ENCODE measurements at places on chromosomes 5 and 9. TPM values are rescaled to one million over a fixed set of nuclear protein-coding genes. Genes with fewer than 3 reads are reported as not detected.

The NR6A1 gene
- total RNA-seq: 4.5 TPM

DNA sequence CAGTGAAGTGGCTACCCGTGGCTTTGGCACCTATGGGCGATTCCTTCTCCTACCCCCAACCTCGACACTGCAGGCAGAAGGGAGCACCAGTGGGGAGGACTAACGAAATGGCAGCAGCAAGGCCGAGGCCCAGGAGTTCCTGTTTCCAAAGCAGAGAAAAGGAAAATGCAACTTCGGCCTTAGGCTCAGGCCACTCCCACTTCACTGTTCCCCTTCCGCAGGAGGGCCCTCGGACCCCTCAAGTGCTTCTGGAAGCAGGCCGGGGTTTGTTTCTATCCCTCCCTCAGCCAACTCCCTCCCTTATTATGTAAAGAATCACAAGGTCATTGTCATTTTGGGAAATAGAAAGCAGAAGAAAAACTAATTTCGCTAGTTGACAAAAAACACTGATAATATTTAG is 36.4 kb upstream of the NKX2-5 start:
- no peaks in the 10 kb centered on the region for H3K4me1 ChIP-seq
- no peak overlapping the region for H3K4me3 ChIP-seq
- no peak overlapping the region for H3K27ac ChIP-seq
- H3K27me3 ChIP-seq: peaks cover 15% of the 10 kb centered on the region
- H3K36me3 ChIP-seq: no peaks in the 10 kb centered on the region

The PCDHA9 gene
- total RNA-seq: 0.32 TPM

GRCh38 chr5:73947906-73948640 is 322.1 kb downstream of the ARHGEF28 start:
- no peaks in the 10 kb centered on the region for H3K27me3 ChIP-seq
- no peak overlapping the region for H3K4me3 ChIP-seq
- no peak for DNase-seq

DNA sequence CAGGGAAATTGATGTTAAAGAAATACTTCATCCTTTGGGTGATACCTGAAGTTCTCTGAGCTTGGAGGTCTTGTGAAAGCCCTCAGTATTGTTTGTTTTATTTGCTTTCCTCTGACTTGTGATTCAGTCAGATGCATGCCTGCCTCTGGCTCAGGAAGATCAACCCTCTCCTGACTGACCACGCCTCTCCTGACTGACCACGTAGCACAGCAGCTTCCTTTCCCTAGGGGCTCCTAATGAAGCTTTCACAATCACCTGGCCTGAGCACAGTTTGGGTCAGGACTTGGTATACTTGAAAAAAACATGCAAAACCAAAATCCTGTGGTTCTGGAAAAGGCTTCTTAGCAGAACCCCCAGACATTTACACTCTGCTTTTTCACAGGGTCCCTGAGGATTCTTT is 3.8 kb downstream of the TGFBI start:
- no peak for DNase-seq
- H3K4me3 ChIP-seq: no peak overlapping the region
- H3K27me3 ChIP-seq: peaks cover 12% of the 10 kb centered on the region
- peaks cover 65% of the 10 kb centered on the region for H3K4me1 ChIP-seq
- no peak overlapping the region for H3K27ac ChIP-seq

DNA sequence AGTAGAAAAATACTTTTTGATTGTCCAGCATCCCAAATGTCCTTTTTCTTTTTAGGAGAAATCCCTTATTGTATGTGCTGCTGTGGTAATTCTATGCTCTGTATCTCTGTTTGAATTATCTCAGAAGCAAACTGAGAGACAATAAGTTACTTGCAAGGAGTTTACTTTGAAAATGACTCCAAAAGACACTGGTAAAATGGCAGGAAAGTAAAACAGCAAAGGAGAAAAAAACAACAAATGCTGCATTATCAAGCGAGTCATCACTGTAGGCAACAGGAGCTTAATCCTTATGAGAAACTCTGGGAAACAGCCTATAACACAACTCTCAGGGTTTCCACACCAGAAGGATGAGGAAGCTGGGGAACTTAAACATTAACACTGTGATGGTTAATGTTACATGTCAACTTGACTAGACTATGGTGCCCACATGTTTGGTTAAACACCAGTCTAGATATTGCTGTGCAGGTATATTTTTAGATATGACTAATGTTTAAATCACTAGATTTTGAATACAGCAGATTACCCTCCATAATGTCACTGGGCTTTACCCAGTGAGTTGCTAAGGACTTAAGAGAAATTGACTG is 92.6 kb upstream of the GAS1 start:
- DNase-seq: no peak
- no peak overlapping the region for H3K4me3 ChIP-seq
- no peaks in the 10 kb centered on the region for H3K4me1 ChIP-seq
- H3K36me3 ChIP-seq: no peaks in the 10 kb centered on the region

GRCh38 chr9:121825031-121825691 is 173.7 kb downstream of the DAB2IP start:
- H3K27me3 ChIP-seq: no peaks in the 10 kb centered on the region
- H3K27ac ChIP-seq: no peak overlapping the region
- no peak overlapping the region for H3K4me3 ChIP-seq
- no peaks in the 10 kb centered on the region for H3K4me1 ChIP-seq
- DNase-seq: no peak

GRCh38 chr5:141477815-141478214 is 2.0 kb downstream of the PCDHGC3 start:
- peaks cover 44% of the 10 kb centered on the region for H3K4me1 ChIP-seq
- no peaks in the 10 kb centered on the region for H3K36me3 ChIP-seq
- no peak for DNase-seq
- peak overlapping the region; percentile 63 for H3K4me3 ChIP-seq
- peaks cover 13% of the 10 kb centered on the region for H3K27me3 ChIP-seq

The ORM1 gene
- 9.2 TPM for total RNA-seq

The ST6GALNAC4 gene
- total RNA-seq: 45.6 TPM

DNA sequence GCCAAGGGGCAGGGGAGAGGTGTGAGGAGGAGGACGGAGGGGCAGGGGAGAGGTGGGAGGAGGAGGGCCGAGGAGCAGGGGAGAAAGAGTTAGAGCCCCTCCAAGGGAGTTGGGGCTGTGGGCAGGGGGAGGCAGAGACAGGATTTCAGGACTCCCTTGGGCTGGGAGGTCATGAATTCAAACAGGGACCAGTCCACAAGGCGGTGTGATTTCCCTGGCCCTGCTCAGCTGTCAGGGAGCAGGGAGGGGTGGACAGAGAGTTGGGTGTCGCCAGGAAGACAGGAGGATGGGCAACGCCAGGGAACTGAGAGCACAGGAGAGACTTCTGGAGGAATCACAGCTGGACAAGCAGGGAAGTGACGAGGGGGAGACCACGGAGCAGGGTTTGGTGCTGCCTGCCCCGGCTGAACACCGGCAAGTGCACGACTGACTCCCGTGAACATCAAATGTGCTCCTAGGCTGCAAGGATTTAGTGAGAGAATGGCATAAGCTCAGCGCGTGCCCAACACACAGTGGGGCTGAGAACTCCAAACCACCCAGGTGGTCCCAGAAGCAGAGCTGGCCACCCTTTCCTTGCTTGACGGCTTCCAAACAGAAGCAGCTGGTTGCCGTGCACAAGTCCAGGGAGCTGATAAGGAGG is 17.8 kb upstream of the OLFM1 start:
- H3K27ac ChIP-seq: no peak overlapping the region
- H3K4me1 ChIP-seq: no peaks in the 10 kb centered on the region
- peak; percentile 12 for DNase-seq
- peaks cover 17% of the 10 kb centered on the region for H3K27me3 ChIP-seq
- no peaks in the 10 kb centered on the region for H3K36me3 ChIP-seq

DNA sequence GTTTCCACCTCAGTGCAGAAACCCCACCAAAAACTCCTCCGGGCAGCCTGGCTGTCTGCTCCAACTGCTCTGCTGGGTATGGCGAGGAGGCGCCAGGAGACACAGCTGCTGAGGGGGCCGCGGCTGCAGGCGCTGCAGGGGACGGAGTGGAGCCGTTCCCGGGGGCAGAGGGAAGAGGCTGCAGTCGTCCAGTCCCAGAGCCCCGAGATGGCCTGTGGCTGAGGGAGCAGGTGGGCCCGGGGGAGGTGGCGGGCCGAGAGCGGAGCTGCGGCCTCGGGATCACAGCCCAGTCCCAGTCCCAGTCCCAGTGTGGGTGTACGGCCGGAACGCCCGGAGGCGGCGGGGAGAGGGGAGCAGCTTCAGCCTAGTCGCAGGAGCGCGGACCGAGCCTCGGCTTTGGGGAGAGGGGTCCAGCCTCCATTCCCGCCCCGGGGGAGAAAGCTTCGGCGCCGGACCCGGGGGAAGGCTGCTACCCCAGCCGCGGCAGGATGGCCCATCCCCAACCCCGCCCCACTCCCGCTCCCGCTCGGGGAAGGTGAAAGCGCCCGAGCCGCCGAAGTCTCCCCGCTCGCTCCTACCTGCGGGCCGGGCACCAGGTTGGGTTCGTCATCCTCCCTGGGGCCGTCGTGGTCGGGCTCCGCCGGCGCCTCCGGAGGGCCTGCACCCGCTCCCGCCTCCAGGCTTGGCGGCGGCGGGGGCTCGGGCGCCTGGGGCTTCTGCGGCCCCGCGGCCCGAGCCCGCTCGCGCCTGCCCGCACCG is 513 bp downstream of the FAM193B start:
- H3K4me1 ChIP-seq: peaks cover 39% of the 10 kb centered on the region
- H3K36me3 ChIP-seq: peaks cover 18% of the 10 kb centered on the region
- peak; percentile 69 for DNase-seq
- peak overlapping the region; percentile 84 for H3K27ac ChIP-seq
- H3K4me3 ChIP-seq: peak overlapping the region; percentile 96

DNA sequence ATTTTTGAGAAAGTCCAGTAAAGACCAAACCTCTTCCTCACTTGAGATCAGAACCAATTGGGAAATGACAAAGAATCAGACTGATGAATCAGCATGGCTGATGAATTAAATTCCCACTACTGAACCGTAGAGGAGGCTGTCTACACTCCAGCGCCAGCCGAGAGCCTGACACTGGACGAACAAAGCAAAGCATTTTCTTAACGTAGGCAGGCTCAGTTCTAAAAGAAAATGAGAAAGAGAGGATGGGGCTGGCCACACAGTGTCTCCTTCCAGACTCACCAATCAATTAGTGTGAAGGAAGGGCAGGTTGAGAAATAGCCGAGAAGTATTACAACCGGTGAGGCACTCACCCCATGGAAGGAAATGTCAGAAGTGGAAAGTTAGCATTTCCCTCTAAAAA is 49.4 kb downstream of the ITGA1 start:
- H3K27ac ChIP-seq: peak overlapping the region; percentile 63
- DNase-seq: no peak
- no peaks in the 10 kb centered on the region for H3K4me1 ChIP-seq
- H3K36me3 ChIP-seq: no peaks in the 10 kb centered on the region

DNA sequence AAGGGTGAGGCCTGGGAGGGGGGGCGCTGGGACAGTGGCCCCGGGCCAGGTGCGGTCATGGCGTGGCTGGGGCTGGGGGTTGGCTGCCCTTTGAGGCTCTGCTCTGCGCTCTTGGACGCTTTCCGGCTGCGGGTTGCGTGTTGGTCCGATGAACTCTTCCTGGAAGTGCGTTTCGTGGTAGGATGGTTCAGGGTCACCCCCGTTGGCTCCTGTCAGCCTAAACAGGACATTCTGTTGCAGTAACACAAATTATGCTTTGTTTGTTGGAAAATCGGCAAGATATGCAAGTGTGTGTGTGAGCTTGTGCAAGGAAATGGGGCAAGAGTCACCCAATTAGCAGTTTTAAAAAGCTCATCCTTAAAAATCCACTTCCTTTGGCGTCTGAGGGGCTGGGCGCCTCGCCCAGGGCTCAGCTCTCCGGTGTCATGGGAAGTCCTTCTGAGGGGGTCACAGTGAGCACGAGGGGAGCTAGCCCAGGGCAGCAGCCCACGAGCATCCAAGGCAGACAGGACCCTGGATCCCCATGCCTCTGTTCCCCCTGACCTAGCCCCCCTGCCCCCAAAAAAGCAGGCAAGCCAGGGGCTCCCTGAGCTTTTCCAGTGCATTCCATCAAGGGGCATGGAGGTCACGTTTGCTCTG is 22.2 kb upstream of the RNU6ATAC start:
- peaks cover 12% of the 10 kb centered on the region for H3K27me3 ChIP-seq
- peaks cover 7% of the 10 kb centered on the region for H3K4me1 ChIP-seq
- no peak overlapping the region for H3K4me3 ChIP-seq
- peak; percentile 38 for DNase-seq

The KCTD16 gene
- total RNA-seq: 2.5 TPM

The MIGA2 gene
- total RNA-seq: 21.2 TPM

Measured in lower lobe of right lung (tissue), 2 donors.